CD4-positive, alpha-beta T cell treated with Interleukin-10 for 1 hour (primary cell): ENCODE measurements at places on chromosomes 2 and 18.

GRCh38 chr2:148546270-148546669 lies 98.3 kb upstream of the EPC2 start:
- no peak for DNase-seq

- no peak for DNase-seq
These were observed 78.5 kb downstream of the FIGN start for GRCh38 chr2:163657281-163657656.

- DNase-seq = peak; percentile 23
These were observed 115.7 kb upstream of the COPS8 start for GRCh38 chr2:236969767-236970655.

DNA sequence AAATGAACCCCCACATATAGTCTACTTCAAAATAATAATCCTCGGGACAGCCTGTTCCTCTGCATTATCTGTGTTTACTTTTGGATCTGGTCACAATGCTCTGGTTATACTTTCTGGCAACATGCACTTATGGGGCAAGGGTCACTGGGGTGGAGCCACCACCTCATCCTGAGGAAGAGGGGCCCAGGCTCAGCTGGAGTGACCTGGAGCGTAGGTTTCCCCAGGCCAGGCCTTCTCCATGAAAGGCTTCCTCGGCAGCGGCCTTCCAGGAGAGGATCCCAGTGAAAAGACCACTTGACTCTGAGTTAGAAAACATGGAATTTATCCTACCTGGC lies 237.4 kb downstream of the SETBP1 start:
- DNase-seq = no peak

GRCh38 chr2:241313543-241314095 lies 1.9 kb downstream of the HDLBP start:
- DNase-seq = no peak

DNA sequence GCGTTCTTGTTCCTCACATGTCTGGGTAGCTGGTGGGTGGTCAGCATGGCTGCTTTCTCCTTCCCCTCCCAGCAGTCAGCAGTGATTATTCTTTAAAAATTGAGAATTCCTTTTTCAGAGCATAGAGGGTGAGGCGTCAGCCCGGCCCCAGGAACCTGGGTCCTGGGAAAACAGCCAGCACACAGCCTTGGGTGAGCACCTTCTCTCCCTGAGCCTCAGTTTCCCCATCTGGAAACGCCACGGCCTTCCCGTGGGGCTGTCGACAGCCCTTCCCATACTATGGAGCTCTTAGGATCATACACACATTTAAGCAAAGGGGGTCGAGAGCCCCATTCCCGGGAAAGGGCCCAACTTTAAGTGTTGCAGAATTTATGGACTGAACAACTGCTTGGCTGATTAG lies 73.5 kb downstream of the SH3RF3 start:
- no peak for DNase-seq

- DNase-seq = no peak
These were observed 105.3 kb upstream of the CXCR4 start for GRCh38 chr2:136223274-136223673.

DNA sequence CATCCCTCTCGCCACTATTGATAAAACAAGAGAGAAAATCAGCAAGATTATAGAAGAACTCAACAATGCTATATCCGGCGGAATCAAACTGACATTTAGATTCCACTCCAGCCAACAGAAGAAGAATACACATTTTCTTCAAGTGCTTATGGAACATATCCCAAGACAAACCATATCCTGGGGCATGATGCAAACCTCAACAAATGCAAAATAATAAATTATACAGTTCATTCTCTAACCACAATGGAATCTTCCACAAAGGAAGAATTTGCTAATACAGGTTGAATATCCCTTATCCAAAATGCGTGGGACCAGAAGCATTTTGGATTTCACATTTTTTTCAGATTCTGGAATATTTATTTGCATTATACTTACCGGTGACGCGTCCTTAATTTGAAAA lies 51.4 kb upstream of the YPEL5 start:
- no peak for DNase-seq

DNA sequence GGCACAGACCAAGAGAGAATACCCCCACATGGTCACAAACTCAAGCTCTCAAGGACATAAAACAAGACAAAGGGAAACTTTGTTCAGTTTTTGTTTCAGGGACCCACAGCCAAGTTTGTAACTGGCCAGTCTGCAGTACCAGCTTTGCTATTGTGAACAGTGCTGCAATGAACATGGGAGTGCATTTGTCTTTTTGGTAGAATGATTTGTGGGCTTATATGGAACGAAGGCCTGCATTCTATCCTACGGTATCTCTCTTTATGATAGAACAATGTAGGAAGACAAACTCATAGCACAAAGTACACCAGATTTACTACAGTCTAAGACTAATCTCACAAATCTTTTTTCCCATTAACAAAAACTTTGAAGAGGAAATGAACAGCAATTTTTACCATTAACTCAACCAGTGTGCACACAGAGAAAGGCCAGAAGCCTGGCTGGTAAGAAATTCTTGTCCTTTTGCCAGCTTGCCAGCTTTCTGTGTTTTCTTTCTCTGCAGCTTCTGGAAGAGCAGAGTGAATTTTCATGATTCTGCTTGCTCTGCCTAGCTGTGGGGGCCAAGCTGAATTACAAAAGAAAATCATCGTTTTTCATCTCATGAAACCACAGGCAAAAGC lies 37.1 kb upstream of the FEZ2 start:
- DNase-seq = no peak

DNA sequence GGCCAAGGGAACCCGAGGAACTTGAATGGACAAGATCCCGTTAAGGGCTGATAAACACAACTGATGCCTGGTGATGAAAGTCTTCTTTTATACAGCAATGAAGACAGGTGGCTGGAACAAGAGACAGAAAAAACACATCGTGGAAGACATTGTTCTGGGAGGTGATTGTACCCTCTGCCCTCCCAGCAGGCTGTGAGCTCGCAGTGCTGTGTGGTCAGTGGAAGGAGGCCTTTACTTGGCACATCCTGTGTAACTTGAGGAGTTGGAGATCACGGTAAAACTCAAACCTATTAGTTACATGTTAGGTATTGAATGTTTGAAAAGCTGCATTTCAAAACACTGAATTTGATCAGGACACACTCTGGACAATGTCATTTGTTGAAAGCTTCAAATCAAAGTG lies 249.9 kb upstream of the EPAS1 start:
- no peak for DNase-seq

GRCh38 chr2:234494361-234495250 lies 2.3 kb downstream of the ARL4C start:
- DNase-seq = peak; percentile 67

DNA sequence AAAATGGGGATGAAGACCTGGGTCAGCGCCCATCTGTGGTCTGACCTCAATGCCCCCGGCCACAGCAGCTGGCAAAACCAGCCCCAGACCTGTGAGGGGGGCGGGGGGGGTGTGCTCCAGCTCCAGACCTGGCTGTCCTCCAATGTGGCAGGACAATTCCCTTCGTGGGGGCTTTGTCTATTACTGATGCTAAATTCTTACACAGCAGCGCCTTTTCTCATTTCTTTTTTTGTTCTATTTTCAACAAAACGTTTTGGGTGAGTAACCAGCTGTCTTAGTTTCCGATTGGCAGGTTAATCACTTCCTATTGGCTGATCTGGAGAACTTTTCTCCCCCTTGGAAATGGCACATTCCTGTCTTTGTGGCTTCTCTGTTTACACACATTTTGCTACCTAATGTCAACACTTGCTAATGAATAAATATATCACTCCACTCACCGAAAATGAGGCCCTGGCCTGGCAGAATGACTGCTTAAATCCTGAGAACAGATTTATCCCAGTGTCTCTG lies 4.4 kb downstream of the SMAD7 start:
- DNase-seq = no peak

GRCh38 chr2:69554568-69554967 lies 89.0 kb downstream of the AAK1 start:
- no peak for DNase-seq

GRCh38 chr2:70084973-70085710 lies 2.1 kb upstream of the PCBP1 start:
- DNase-seq = peak; percentile 81

DNA sequence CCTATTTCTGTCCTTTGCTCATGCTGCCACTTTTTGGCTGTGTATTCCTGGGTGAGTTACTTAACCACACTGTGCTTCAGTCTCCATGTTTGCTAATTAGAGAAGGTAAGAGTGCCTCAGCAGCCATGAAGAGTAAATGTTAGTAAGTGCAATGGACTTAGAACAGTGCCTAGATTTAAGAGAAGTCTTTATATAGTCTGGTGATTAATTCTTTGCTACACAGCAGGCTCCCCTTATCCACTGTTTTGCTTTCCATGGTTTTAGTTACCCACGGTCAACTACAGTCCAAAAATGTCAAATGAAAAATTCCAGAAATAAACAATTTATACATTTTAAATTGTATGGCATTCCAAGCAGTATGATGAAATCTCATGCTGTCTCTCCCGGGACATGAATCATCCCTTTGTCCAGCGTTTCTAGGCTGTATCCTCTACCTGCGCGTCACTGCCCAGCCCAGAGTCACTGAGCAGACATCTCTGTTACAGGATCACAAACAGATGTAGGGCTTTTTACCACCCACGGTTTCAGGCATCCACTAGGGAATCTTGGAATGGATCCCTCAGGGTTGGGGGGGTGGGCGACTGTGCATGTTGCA lies 91.0 kb downstream of the CTIF start:
- DNase-seq = no peak

DNA sequence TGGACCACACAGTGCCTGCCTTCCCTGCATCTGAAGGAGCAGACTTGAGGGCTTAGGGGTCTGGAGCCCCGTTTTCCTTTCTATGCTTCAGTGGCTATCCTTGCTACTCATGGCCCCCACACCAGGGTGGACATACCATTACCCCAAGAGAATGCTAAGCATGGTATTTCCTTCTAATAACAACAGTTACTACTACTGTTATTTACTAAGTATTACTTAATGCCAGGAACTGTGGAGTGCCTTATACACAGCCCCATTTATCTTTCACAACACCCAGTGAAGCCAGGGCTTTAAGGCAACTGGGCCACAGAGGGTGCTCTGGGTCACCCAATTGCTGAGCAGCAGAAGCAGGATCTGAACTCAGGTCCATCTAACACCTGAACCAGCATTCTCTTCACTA lies 5.8 kb upstream of the PAX8 start:
- DNase-seq = no peak

- DNase-seq = no peak
These were observed 583.4 kb downstream of the NRXN1 start for GRCh38 chr2:50448556-50448955.

- no peak for DNase-seq
These were observed 247.1 kb downstream of the MYCN start for GRCh38 chr2:16187482-16187817.

GRCh38 chr18:42067518-42067917 lies 112.5 kb downstream of the PIK3C3 start:
- DNase-seq = no peak
